GM23338 (cell line): ENCODE measurements at places on chromosomes 2 and 18. TPM values are rescaled to one million over a fixed set of nuclear protein-coding genes. Genes with fewer than 3 reads are reported as not detected.

The TUBB8B gene
- total RNA-seq = 1.0 and 3.6 TPM in 2 replicates

The POTEF gene
- total RNA-seq = 1.8 and 3.0 TPM in 2 replicates

The IGFBP5 gene
- total RNA-seq = 0.74 and 2.5 TPM in 2 replicates

- no peak overlapping the region for H3K4me3 ChIP-seq
- DNase-seq = peak; percentile 1
- no peaks in the 10 kb centered on the region for H3K27me3 ChIP-seq
Observed at GRCh38 chr18:71398531-71398930, 1109.7 kb downstream of the SOCS6 start.

DNA sequence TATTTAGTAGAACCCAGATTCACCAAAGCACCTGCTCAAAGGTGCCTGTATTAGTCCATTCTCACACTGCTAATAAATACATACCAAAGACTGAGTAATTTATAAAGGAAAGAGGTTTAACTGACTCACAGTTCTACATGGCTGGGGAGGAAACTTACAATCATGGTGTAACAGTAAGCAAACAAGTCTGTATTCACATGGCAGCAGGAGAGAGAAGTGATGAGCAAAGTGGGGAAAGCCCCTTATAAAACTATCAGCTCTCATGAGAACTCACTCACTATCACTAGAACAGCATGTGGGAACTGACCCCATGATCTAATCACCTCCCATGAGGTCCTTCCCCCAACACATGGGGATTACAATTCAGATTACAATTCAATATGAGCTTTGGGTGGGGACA lies 28.0 kb upstream of the DDX18 start:
- H3K27ac ChIP-seq = no peak overlapping the region
- no peaks in the 10 kb centered on the region for H3K27me3 ChIP-seq
- H3K36me3 ChIP-seq = no peaks in the 10 kb centered on the region
- H3K4me3 ChIP-seq = no peak overlapping the region
- no peaks in the 10 kb centered on the region for H3K4me1 ChIP-seq

DNA sequence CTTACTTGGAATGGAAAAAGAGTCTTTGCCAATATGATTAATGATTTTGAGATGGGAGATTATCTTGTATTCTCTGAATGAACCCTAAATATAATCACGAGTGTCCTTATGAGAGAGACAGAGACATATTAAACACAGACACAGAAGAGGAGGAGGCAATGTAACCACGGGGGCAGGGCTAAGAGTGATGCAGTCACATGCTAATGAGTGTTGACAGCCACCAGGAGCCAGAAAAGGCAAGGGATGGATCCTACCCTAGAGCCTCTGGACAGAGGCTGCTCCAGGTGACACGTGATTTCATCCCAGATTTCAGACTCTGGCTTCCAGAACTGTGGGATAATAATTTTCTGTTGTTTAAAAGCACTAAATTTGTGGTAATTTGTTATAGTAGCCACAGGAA lies 679.6 kb downstream of the MBD2 start:
- DNase-seq = peak; percentile 19
- H3K36me3 ChIP-seq = no peaks in the 10 kb centered on the region
- no peak overlapping the region for H3K27ac ChIP-seq

DNA sequence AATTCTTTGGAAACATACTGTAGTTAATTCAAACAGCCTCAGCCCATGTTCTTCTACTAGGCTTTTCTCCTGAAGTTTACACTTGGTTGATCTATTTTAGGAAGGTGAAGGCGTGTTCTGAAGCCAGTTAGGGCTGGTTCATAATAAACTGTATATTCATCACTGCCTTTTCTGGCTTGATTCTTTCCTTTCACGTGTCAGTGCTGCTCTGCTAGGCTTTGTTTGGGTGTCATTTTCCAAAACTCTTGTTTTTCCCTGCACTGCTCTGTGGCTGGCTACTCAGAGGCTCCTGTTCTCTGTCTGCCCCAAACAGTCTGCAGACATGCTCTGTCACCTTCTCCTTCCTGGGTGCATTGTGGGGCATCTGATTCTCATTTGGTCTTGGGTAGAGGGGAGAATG lies 136.1 kb downstream of the PARD3B start:
- no peaks in the 10 kb centered on the region for H3K4me1 ChIP-seq

DNA sequence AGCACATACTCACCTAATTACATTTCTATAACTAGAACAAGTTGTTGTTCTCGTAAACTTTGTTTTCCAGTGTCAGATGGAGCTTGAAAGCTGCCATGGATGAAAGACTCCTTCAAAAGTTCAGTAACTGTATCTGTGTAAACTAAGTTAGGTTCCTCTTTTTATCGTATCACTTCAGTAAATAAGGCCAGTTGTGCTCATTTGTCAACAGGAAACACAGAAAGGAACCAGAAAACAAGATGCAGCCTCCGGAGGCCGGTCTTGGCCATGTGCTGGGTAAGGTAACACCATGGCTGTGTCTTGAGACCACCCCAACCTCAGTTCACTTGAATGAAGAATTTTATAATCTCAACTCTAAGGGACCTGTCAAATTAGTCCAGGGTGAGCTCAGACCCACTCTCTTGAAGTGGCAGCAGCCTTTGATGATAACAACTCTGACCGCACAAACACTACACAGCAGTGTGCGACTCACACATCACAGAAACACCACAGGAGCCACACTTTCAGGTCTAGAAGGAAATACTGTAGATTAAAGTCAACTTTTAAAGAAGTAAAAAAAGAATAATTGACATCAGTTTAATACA lies 213.8 kb downstream of the AFF3 start:
- H3K36me3 ChIP-seq = no peaks in the 10 kb centered on the region
- no peak for DNase-seq
- H3K4me3 ChIP-seq = no peak overlapping the region
- no peak overlapping the region for H3K27ac ChIP-seq

- no peaks in the 10 kb centered on the region for H3K4me1 ChIP-seq
- DNase-seq = no peak
- no peak overlapping the region for H3K4me3 ChIP-seq
- H3K36me3 ChIP-seq = no peaks in the 10 kb centered on the region
- no peaks in the 10 kb centered on the region for H3K27me3 ChIP-seq
Observed at GRCh38 chr2:233037078-233037477, 4.6 kb downstream of the NEU2 start.

DNA sequence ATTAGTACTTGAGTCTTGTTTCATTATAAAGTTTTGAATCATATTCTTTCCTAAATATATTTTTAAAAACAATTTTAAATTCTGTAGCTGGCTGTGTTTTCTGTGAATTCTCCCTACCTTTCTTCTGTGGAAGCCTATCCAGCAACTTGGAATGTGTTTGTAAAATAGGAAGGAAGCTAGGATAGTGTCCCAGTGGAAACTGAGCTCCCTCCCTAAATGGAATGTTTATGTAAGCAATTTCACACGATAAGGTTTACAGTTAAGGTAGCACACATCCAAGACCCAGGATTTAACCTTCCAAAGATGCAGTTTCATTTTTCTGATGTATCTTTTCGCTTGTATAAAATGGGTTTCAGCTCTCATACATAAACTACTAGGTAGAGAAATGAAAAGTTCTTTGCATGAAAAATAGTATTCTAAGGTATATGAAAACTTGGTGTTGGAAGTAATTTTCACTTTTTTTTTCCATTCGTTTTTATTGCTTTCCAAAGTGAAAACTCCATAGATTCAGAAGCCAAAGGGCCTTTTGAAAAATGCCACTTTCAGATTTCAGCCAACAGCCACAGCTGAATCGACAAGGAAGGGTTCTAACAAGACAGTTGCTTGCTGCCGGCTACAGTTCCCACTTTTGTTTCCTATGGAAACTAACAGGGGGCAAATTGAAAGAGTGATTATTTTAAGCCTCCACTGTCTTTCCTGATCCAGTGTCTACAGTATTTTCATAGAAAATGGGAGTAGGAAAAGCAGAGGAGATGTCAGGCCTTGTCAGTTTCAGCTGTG lies 405.1 kb upstream of the POU3F3 start:
- no peak for DNase-seq
- no peaks in the 10 kb centered on the region for H3K4me1 ChIP-seq
- no peak overlapping the region for H3K27ac ChIP-seq
- H3K4me3 ChIP-seq = no peak overlapping the region
- H3K36me3 ChIP-seq = no peaks in the 10 kb centered on the region
- H3K27me3 ChIP-seq = no peaks in the 10 kb centered on the region
